ENCODE measurements at places on chromosomes 11 and 22.

DNA sequence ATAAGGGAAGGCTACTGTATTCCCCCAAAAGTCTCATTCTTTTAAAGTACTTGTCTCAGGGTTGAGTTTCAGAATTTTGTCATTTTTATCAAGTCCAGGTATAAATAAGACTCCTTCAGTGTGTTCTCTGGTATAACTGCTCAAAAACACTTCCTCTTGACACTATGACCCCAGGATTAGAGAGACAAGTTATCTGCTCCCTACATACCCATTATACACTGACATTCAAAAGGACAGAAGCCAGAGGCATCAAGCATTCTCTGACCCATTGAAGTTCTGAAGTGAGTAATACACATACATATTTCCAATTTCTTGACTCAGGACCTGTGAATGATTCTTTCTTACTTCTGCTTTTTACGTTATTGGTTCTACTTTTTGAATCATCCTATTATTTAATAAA is 447.8 kb upstream of the CNTN5 start:
- DNase-seq = no peak

DNA sequence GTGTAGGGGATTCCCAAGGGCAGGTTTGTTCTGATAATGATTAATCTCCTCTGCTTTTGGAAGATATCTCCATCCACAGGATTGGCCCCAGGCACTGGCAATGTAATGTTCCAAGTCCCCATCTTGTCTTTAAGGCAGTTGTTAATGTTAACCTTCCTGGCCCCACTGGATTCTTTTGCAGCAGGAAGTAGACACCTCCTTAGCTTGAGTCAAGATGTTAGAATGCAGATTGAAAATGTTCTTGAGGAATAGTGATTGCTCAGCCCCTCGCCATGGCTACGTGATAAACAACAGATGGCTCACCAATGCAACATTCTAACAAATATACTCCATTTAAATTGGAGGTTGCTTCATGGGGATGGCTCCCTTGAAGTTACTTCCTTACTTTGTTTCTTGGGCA is 7.3 kb downstream of the HEPHL1 start:
- DNase-seq = no peak

- DNase-seq = no peak
Measured at GRCh38 chr11:97703851-97704250, 1314.0 kb downstream of the JRKL start.

DNA sequence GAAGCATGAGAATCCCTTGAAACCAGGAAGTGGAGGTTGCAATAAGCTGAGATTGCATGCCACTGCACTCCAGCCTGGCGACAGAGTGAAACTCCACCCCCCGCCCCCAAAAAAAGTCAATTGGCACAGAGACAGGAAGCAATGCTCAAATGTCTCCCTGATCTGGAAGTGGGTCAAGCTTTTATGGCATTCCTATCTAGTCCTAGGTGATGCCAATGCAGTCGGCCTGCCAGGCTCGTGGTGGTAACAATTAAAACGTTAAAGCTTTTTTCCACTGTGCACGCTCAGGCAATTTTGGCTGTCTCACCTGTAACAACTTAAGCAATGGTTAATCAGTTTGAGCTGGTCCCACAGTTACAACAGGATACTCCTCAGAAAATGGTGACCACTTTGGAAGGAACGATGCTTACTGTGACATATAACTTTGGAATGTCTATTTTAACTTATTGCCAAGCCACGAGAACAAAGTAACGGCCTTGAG is 18.9 kb upstream of the PISD start:
- DNase-seq = no peak

DNA sequence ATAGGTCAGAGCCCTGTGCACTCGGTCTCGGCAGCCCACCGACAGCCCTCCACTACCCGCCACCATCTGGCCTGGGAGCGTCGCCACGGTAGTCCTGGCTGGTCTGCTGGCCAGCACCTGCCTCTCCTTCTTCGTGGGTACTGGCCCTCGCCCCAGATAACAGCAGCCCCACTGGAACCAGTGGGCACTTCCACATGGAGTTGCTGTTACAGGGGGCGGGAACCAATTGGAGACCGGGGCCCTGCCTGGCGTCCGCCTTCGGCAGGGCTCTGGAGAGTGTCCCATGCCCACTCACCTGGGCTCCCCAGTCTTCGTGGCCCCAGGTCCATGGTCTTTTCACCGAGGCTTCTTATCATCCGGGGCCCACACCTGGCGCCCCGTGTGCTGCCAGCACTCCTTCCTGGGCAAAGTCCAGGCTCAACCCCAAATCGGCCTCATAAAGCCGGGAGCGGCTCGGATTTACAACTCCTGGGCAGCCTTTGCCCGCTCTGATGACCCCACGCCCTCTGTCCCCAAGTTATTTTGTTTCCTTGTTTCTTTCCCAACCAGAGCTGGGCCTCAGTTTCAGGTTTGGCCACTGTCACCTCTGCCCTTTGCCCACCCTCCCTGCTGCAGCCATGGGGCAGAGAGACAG is 12.9 kb upstream of the EHD1 start:
- no peak for DNase-seq

DNA sequence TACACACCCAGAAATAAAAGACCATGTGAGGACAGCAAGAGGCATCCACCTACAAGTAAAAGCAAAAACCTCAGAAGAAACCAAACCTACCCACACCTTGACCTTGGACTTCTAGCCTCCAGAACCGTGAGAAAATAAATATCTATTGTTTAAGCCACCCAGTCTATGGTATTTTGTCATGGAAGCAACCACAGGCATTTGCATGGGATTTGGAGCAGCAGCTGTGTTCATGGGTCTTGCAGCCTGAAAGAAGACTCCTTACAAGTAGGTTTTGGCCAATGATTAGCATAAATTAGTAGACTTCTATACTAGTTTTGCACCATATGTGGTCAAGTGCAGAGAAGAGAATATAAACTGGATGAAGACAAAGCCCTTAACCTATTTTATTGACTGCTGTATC is 27.9 kb downstream of the FSHB start:
- no peak for DNase-seq

DNA sequence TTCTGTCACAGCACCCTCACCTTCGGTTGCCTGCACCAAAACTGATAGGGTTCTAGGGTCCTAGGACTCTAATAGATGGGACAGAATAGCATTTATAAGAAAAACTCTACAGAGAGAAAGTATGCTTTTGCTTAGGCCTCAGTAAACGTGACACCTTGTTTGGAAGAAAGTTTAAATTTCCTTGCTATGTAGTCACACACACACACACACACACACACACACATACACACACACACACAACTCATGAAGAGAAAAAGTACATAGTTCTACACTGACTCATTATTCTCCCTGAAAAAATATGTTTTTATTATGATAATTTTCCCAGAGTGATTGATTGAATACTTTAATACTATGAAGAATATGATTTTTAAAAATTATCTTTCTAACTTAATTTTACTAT is 220.8 kb upstream of the SNX19 start:
- no peak for DNase-seq

DNA sequence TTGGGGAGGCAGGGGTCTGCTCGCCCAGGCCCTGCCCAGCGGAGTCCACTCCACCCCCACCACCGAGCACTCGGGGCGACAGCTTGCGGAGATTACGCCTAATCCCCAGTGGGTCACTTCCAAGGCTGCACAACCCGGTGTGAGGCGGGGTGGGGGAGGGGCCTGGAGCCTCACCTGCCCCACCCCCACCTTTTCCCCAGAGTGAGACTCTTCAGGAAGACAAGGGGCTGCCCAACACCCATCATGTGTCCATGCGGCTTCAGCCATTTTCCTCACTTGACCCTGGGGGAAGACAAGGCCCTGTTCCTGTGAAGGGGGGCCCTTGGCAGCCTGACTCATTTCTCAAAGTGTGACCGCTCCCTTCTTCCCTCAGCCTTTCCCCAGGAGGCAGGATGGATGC is 12.5 kb downstream of the SYNGR1 start:
- no peak for DNase-seq

GRCh38 chr11:17855531-17856290 is 121.1 kb downstream of the KCNC1 start:
- no peak for DNase-seq

DNA sequence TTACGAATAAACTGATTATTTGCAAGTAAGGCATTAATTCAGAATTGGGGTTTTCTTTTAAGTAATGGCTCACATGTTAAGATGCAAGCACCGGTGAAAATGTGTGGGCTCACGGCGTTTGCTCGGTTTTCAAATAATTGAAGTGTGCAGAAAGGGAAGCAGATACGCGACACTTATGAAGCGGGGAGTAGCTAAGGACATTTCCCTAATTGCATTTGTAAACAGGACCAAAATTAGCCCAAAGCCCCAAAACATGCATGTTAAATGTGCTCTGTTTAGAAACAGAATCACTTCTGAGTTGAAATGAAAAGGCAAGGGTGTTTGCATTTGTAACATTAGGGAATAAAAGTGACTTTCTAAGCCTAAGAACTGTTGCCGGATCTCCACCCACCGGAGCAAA is 61.3 kb downstream of the ELFN2 start:
- DNase-seq = no peak

- peak; percentile 45 for DNase-seq
Measured at GRCh38 chr11:67303132-67303834, at the start of gene SSH3. Gene SSH3, plus strand, starts transcription at chr11:67303530. Its CDS starts 96 bp downstream, at chr11:67303626.

GRCh38 chr22:41305646-41306045 is 4.3 kb downstream of the ZC3H7B start:
- no peak for DNase-seq

DNA sequence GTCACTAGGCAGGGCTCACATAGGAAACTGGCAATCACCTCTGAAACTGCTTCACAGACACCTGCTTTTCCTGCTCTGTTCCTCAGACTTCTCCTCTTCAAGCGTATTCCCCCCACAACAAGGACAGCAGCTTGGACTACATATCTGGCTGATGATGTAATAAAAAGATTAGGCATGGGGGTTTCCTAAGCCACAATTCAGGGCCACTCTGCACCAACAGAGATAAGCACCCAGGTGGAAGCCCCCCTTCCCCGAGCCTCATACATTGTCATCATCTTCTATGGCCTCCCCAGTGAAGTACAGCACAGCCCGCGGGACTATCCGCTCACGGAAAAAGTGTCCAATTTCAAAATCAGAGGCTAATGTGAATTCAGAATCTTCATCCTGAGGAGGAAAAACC is 25.0 kb upstream of the PHLDA2 start:
- DNase-seq = no peak

- no peak for DNase-seq
Measured at GRCh38 chr22:25413620-25414019, 150.9 kb upstream of the GRK3 start.

- DNase-seq = no peak
Measured at GRCh38 chr11:64231546-64231945, 1.2 kb downstream of the DNAJC4 start.

DNA sequence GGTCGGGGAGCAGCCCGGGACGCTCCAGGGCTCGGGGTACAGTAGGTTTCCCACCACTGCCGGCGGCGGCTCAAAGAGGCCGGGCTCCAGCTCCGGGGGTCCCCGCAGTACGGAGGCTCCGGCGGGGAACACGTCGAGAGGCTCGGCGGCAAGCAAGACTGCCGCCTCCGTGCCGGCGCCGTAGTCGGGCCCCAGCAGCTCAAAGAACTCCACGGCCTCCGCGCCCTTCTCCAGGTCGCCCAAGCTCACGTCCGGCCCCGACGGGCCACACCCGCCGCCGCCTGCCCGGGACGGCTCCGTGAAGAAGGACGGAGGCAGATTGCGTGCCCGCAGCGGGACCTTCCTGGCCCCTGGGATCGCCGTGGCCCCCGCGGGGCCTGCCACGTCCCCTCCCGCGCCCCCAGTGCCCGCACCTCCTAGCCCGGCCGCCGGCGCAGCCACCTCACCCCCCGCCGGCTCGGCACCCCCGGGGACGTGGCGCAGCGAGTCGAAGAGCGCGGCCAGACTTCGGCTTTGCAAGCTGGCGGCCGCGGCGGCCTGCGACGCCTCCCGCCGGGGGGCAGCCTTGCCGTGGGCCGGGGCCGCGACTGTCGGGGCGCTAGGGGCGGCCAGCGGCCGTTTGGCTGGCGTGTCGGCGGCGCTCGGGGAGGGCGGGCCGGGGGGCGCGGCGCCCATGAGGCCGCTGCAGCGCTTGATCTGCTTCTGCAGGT is 775 bp downstream of the FAM181B start:
- DNase-seq = no peak

- peak; percentile 64 for DNase-seq
Measured at GRCh38 chr11:65557280-65558001, 718 bp downstream of the LTBP3 start.

GRCh38 chr11:125999234-125999880 is 53.5 kb downstream of the VSIG10L2 start:
- no peak for DNase-seq

DNA sequence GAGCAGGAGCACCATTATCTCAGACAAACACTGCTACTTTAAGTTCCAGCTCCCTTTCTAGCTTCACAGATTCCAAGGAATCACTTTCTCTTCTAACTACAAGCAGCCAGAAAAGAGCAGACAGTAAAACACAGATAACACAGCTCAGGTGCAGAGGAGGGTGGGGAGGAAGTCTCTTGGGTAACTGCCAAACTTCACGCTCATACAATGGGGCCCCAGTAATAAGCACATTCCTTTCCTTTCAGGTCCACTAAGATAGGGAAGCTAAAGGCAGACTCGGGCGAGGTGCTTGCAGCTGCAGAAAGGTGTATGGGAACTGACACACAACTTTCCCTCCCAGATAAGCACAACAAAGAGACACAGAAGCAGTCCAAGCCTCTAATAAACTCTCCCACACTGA is 69.2 kb upstream of the OR9G4 start:
- no peak for DNase-seq

- no peak for DNase-seq
Measured at GRCh38 chr11:128279866-128280265, 307.5 kb downstream of the ETS1 start.

DNA sequence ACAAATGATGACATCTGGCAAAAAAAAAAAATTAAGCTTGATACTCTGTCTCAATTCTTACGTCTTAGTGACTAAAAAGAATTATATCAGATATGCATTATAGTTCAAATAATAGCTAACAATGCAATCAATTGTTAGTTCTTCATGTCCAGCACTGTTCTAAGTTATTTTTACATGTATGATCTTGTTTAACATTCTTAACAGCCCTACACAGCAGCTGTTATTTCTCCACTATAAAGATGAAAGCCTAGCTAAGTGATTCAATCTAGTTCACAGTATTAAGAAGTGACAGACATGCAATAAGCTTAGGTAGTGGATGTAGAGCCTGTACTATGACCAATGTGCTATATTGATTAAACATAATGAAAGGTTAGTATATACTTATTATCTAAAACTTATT is 4.1 kb downstream of the ZNF214 start:
- DNase-seq = no peak

DNA sequence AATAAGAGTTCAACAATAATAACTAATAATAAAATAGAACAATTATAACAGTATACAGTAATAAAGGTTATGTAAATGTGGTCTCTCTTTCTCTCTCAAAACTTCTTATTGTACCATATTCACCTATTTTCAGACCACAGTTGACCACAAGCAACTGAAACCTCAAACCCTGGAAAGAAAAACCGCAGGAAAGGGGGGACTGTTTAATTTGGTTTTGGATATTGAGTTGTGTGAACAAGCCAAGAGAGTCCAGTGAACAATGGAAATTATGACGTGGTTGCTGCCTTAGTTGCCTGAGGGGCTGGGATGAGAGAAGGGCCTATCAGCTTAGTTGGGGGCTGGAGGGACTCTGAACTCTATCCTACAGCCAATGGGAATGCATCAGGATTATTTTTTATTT is 178.7 kb upstream of the POU2AF2 start:
- DNase-seq = no peak
